Stomach (tissue), 19 donors: ENCODE measurements at places on chromosomes 6 and 20. TPM values are rescaled to one million over a fixed set of nuclear protein-coding genes. Genes with fewer than 3 reads are reported as not detected.

GRCh38 chr6:25637960-25638434 lies 14.0 kb upstream of the SCGN start:
- DNase-seq: peak; percentile 57

- no peak for DNase-seq
Measured at GRCh38 chr6:133787859-133788505, 100.9 kb upstream of the TCF21 start.

DNA sequence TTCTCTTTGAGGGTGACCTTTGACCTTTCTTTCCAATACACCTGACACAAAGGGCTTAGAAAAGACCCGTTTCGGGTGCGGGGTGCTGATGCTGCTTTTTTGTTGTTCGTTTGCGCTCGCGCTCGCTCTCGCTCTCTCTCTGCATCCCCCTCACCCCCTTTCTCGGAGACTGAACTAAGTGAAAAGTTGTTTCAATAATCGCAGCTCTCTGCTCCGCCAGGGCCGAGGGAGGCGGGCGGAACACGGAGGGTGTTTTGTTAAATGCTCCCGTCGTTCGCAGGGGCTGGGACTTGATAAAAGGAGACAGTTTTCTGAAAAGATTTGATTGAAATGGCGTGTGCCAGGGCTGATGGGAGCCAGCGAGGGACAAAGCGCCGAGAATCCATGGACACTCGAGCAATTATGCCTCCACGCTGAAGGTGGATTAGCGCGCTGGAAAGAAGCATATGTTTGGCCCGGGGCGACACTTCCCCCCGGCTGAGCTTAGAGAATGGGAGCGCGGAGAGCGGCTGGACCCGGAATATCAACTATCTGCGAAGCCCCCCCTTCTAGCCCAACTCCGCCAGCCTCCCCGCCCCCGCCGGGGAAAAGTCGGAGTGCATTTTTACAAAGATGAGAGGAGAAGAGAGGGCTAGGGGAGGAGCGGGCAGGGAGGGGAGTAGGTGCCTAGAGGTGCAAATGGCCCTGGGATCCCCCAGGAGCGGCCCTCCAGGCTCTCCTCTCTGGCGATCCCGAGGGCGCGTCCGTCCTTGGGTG lies 25.0 kb downstream of the TFAP2A start:
- DNase-seq: no peak

DNA sequence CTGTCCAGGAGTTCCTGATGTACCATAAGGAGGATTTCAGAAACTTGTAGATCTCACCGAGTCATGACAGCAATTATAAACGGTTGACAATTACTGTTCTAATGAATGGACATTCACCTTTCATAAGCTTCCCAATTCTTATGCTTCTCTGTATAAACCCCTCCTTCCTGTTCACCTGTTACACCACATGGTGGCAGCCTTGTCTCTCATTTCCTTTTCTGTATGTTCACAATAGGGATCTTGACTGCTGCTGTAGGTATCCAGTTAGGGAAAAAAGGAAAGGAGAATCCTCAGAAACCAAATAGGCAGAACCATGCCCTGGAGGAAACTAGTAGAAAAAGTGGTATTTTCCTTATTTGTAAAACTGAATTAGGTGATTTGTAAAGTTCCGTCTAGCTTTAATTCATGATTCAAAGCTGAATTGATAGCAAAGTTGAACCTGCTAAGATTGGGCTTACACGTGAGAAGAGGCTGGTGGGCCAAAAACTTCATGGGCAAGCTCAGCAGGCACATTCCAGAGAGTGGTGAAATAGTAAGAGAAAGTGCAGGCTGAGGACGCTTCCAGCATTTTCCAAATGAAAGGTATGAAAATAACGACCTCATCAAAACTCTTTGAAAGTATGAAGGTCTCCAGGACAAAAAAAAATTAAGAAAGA lies 29.0 kb upstream of the TBPL1 start:
- DNase-seq: peak; percentile 92

DNA sequence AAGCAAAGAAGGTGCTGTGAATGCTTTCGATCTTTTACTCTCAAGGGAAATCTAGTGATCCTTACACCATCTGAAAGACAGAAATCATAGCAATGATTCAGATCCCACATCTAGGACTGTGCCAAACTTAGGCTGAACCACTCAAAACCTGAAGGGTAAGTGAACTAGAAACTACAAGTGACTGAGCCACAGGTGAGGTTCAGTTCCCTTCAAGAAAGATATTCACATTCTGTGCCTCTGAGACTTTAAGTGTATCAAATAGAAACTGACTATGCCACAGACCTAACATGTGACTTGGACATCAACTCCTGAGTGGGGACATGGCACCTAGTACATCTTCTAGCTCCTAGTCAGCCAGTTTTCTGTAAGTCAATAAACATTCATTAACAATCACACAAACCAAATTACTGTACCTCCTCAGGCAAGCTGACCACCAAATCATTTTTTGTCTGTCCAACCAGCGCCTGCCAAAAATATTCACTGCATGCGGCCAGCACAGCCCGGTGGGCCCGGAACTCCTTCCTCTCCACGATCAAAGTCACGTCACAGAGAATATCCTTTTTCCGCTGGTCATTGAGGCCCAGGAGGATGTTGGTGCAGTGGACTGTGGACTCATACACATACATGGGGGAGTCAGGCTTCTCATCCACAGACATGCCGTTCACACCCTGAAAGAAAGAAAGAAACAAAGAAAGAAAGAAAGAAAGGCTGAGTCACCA lies 114.1 kb downstream of the GJA10 start:
- no peak for DNase-seq

- no peak for DNase-seq
Measured at GRCh38 chr6:122995921-122996793, at the start of gene CLVS2. TSS of gene CLVS2 (plus strand) at chr6:122996235. CDS start at chr6:122997778, 1,543 bp downstream.

DNA sequence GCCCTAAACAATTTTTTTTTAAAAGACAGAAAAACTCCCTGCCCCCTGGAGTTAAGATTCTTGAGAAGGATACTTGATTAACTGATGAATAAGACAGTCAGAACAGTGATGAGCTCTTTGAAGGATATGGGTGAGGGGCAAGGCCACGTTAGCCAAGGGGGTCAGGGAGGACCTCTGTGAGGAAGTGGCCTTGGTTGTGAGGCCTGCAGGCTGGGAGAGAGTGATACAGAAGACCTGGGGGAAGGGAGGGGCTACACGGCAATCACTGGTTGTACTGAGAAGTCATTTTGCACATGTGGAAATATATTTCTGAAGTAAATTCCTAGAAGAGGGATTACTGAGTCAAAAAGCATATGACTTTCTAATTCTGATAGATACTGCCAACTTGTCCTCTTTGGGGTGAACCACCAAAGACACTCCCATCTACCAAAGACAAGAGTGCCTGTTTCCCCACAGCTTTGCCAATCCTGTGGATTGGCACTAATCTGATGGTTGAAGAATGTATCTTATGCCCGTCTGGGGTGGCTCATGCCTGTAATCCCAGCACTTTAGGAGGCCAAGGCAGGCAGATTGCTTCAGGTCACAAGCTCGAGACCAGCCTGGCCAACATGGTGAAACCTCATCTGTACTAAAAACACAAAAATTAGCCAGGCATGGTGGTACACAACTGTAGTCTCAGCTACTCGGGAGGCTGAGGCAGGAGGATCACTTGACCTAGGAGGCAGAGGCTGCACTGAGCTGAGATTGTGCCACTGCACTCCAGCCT lies 22.3 kb upstream of the BCAS4 start:
- DNase-seq: no peak

DNA sequence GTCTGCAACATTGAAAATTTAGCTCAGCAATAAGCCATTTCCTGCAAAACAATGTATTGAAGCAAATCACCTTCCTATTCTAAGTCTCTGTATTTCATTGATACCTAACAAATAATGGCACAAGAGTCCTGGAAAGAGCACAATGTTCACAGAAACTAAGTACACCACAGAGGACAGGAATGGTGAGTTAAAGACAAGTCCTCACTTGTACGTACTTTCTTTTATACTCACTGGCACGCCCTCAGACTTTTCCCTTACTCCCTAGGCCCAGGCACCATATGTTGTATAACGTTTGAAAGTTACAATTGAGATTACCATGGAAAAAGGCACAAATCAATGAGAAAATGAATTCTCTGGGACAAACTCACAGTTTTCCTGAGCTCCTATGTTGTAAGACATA lies 683.0 kb upstream of the MANEA start:
- no peak for DNase-seq

GRCh38 chr6:16198061-16198705 lies 40.2 kb upstream of the GMPR start:
- DNase-seq: no peak

GRCh38 chr20:43345676-43346075 lies 112.0 kb upstream of the SRSF6 start:
- no peak for DNase-seq

DNA sequence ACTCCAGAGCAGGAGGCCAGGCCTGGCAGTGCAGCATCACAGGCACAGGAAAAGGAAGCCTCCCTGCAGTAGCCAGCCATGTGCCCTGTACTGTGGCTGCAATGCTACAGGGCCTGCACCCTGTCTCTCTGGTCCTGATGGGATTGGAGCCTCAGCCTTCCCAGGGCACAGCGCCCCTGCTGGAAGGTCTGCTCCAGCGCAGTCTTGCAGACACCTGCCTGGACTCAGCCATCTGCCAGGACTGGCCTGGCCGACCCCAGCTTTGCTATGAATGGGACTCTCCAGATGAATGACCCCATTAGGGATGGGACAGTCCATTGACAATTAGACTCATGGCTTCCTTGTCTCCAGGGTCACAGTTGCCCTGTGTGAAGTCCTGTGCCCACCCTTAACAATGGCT lies 251.6 kb downstream of the ERMARD start:
- DNase-seq: no peak

- DNase-seq: no peak
Measured at GRCh38 chr6:20540683-20541082, 6.4 kb downstream of the CDKAL1 start.

DNA sequence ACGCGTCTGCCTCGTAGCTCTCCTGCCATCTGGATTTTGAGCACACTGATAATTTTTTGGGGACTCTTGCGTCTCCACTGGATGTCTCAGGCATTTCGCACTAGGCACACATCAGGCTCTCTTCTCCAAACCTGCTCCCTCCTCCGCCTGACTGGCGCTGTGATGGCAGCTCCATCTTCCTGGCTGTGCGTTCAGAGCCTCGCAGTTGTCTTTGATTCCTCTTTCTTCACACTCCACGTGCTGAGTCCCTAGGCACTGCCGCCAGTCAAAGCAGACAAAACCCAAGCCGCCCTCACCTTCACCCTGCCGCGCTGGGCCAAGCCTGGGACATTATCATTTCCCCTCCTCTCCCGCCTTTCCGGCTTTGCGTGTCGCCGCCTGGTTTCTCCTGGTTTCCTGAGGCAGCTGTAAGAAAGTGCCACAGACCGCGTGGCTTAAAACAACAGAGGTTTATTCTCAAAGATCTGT lies 778 bp downstream of the PSMG4 start:
- DNase-seq: peak; percentile 54

GRCh38 chr6:17450832-17451231 lies 57.4 kb downstream of the CAP2 start:
- no peak for DNase-seq

GRCh38 chr20:12896180-12896579 lies 112.6 kb upstream of the SPTLC3 start:
- no peak for DNase-seq

- no peak for DNase-seq
Measured at GRCh38 chr20:47167846-47168245, 188.7 kb downstream of the ZMYND8 start.

DNA sequence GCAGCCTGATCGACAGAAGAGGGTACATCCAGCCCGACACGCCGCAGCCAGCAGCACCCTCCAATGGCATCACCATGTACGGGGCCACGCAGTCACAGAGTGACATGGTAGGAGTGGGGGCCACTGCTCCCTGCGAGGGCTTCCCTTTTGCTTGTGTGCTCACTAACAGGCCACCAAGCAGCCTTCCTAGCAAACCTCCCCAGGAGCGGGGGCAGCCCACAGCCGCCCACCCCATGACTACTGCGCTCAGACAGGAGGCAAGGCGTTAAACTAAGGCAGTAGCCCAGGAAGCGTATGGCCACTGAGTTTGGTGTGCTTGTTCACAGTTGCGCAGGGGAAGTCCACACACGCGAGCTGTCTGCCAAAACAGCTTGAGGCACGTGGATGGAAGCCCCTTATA lies 169.5 kb upstream of the SNX9 start:
- no peak for DNase-seq

- no peak for DNase-seq
Measured at GRCh38 chr20:25606094-25606695, 17.6 kb downstream of the NANP start.

- peak; percentile 68 for DNase-seq
Measured at GRCh38 chr20:23441850-23442313, 2.4 kb downstream of the CSTL1 start.

- peak; percentile 81 for DNase-seq
Measured at GRCh38 chr20:44733341-44734069, 12.2 kb upstream of the KCNK15 start.

- DNase-seq: peak; percentile 76
Measured at GRCh38 chr6:63764318-63764916, 128.8 kb downstream of the PHF3 start.

DNA sequence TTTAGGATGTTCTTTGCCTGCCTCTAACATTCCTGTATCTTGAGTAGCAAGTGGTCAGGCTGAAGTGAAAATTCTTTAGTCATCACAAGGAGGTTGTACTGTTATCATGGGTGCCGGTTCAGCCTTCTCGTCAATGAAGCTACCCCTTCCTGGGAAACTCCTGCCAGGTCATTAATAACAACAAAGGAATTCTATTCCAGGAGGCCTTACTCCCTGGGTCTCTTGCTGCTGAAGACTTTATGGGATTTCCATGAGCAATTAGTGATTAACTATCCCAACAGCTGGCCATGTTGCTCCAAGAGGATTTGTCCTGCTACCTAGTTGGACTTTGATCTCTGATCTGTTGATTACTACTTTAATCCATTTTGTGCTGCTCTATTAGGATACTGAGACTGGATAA lies 62.7 kb upstream of the ELOVL5 start:
- no peak for DNase-seq

GRCh38 chr20:57902473-57902872 lies 192.7 kb upstream of the PMEPA1 start:
- DNase-seq: no peak

Gene WFDC10B
- total RNA-seq: not detected

Gene ZNF311
- 6.7 TPM for total RNA-seq

Gene ANKRD66
- not detected for total RNA-seq

Gene NECAB3
- total RNA-seq: 113 TPM

Gene CENPW
- total RNA-seq: not detected

Gene FLRT3
- 2.3 TPM for total RNA-seq

Gene ABHD12
- 11.1 TPM for total RNA-seq

Gene SDCBP2
- total RNA-seq: 90.9 TPM

Gene MOG
- not detected for total RNA-seq

Gene PRDM13
- total RNA-seq: not detected

Gene PI16
- 1.7 TPM for total RNA-seq

Gene TCP11
- not detected for total RNA-seq

Gene CST9
- total RNA-seq: not detected

Gene FOXQ1
- total RNA-seq: 29.6 TPM
